SK-N-DZ (cell line): ENCODE measurements at places on chromosomes 1 and 21.

GRCh38 chr1:95437011-95437410, 203.0 kb downstream of the RWDD3 start:
- no peak for DNase-seq

GRCh38 chr1:78005448-78005722, 646 bp downstream of the DNAJB4 start:
- no peak for DNase-seq

DNA sequence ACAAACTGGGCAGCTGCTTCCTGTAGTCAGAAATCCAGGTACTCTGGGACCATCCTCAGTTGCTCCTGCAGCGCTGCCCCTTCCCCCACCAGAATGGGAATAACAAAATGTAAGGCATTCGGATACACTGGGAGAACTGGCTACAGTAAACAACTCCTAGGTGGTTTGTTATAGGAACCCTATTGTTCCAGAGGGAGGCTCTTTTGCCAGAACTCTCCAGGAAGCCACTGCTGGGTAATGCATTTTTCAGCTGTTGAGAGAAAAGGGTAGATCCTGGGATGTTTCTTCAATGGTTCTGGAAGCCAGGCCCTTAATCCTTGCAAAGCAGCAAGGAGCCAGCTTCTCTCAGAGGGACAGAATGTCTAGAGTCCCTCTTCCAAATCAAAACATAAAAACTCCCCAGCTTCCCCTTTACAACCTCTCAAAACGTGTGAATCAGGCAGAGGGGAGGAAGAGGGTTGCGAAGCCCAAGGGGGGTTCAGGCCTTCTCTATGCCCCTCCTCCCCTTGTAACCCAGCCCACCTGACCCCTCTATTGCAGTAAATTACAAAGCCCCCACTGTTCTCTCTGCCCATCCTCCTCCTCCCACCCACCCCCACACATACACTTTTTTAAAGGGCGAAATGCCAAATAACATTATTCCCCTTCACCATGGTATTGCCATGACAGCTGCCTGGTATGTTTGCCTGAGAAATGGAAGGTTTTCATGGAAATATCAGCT, 29.1 kb downstream of the PLPP3 start:
- DNase-seq: no peak

- no peak for DNase-seq
Measured at GRCh38 chr1:62237950-62238374, 43.3 kb downstream of the L1TD1 start.

DNA sequence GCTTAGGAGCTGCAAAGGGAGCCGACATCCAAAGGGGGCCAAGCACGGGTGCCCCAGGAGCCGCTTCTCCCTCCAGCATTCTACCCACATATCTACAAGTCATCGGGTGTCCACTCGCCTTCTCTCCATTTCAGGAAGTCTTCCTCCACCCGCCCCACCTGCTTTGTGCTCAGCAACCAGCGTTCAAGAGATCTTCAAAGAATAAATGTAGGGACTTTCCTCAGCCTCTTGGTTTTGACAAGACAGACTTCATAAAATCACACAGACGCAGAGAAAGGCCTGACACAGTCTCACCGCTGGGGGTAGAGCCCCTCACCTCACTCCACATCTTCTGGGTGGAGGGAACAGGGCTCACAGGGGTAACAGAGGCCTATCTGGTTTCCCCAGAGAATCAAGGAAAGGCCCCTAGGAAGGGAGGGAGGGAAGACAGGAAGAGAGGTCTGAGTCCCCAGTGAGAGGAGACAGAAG, 49.5 kb downstream of the SSBP3 start:
- no peak for DNase-seq

DNA sequence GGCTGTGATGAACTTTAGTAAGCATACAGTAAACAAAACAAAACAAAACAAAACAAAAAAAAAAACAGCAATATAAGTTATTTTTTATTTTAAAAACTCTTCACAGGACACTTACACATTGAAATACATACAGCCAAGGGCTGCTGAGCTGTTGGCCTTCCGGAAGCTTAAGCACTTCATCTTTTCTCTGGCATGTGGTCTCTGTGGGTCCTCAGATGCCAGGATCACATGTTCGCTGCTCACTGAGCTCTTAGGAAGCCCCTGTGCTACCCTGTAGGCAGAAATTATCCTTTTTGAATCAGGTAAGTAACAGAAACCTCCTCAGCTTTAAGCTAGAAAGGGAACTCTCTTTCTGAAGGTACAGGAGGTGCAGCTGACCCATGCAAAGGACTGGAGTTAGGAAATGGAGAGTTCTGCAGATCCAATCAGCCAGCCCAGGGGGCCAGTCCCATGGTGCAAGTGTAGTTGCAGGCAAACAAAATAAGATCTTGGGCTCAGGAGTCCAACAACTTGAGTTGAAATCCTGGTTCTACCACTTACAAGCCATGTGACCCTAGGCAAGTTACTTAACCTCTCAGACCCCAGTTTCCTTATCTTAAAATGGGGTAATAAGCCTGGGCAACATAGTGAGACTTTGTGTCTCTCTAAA, 22.4 kb upstream of the MED18 start:
- DNase-seq: no peak

DNA sequence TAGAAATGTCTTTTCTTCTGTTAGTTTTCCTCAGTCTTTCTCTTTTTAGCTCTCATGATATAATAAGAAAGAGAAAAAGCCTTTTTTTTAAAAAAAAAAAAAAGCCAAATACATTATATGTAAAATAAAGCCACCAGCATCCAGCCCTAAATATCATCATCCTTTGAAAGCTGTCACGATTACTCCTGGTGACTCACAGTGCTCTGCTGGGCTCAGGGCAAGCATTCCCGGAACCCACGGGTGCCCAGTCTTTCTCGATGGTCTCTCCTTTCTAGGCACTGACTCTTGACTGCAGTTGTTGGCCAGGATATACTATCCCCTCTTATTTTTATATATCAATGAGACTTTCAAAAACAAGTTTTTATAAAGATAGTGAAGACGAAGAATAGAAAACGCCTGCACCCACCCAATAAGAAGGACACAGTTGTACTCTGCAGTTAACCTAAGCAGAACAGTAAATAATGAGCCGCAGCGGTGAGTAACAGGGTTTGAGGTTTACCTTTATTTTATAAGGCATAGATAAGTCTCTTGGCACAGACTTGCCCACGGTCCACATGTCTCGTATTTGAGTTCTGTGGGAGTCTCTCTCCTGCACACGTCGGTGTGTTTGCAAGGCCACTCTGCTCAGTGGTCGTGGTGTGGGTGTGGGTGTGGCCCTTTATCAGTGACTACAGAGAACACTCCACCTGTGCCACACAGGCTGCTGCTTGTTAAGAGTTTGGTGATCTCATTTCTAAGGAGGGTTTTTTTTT, 15.7 kb upstream of the MX2 start:
- DNase-seq: no peak

DNA sequence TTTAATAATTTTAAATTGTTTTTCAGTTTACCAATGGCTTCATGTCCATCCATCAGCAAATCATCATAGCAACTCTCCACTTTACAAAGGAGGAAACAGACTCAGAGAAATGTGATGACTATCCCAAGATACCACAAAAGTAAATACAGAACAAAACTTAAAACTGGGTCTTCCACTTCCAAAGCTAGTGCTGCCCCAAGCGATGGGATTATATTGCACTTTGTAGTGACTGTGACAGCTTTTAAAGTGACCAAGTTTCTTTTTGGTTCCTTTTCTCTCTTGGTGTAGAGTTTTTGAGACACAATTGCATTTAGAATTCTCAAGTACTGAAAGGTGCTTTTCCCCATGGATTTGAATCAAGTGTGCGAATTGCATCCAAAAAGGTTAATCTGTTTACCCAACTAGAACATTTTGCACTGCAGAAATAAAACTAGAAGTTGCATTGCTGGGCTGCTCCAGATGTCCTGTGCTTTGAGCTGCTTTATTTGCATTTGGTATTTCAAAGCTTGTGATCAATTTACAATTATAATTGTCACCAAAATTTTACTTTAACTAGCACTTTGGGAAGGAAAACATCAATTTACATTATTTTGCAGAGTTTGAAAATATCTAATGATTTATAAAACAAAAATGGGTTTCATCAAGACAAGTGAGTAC, 320.2 kb downstream of the PDE4B start:
- DNase-seq: no peak
